Stimulated activated CD8-positive, alpha-beta memory T cell treated with anti-CD3 and anti-CD28 coated beads, Interleukin-4, amount 100 ng/mL, for 1 hour (primary cell): ENCODE measurements at places on chromosomes 4 and X.

DNA sequence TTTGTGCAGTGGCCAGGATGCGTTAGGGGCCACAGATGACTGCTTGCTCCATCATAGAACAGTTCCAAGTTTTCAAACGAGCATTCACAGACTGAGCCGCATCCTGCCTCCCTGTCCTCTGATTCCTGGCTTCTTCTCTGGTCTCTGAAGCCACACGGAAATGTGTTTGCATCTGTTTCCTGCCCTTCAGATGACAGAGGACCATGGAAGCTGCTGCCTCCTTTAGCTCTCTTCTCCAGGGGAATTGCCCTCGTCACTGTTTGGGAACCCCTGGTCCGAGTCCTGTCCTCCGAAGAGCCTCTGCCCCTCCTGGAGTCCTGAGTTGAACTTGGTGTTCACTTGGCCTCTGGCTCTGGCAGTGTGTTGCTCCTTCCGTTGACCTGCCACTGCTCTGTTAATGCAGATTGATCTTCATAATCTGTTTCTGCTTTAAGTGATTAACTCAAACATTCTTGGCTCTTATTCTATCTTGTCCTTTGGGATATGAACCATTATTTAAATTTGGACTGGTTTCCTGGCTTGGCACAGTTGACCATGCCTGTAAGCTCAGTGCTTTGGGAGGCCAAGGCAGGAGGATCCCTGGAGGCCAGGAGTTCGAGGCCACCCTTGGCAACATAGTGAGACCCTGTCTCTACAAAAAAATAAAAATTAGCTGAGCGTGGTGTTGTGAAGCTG, 96.0 kb downstream of the PTTG2 start:
- DNase-seq: no peak

- no peak for DNase-seq
Observed at GRCh38 chr4:52657292-52657617, 1.8 kb downstream of the USP46 start.

DNA sequence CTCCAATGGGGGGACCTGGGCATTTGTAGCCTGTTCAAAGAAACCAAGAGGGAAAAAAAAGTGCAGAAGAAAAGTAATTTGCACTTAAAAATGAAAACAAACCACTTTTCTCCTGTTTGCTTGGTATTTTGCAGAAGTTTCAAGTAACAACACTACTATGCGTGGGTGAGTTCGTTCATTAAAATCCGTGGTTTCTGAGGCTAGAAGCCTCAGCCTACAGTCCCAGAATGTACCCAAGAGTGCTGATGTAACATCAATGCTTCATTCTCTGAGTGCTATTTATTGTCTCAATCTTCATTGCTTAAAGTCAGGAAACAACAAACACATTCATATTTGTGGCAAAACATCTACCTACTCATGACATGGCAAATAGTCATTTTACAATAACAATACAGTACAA, 29.2 kb downstream of the LGI2 start:
- no peak for DNase-seq

GRCh38 chr4:12414181-12414812, 985.6 kb upstream of the HS3ST1 start:
- DNase-seq: no peak

DNA sequence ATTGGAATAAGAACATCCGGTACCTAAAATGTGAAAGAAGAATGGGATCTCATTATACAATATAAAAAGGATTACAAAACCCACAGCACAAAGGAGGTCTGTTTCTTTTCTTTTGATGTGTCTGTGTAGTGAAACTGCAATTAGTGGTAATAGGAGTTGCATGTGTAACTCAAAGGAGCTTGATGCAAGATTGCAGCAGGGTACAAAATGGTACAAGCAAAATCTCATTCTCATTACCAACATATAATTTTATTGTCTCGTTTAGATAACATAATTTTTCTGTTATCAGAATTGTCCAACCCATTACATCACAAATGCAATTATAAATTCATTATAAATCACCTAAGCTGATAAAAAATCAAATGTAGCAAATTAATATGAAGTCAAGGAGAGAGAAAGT, 47.1 kb upstream of the CCSER1 start:
- DNase-seq: no peak

- no peak for DNase-seq
Observed at GRCh38 chr4:82138374-82138773, 235.4 kb downstream of the HNRNPD start.

DNA sequence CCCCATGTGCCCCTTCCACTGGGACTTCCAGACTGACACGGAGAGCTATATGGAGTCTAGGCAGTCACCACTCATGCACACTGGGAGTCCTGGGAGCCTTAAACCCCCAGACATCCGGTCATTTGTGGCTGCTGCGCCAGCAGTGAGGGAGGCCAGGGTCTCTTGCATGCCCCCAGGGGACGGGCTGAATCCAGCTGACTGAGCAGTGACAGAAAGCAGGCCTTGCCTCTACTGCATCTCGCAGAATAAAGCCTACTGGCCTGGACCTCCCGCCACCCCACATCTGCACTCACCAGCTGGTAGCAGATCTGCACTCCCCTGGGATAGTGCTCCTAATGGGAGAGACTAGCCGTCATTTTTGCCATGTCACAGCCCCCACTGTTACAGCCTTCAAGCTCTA, 1234.2 kb downstream of the FAM133A start:
- DNase-seq: no peak

DNA sequence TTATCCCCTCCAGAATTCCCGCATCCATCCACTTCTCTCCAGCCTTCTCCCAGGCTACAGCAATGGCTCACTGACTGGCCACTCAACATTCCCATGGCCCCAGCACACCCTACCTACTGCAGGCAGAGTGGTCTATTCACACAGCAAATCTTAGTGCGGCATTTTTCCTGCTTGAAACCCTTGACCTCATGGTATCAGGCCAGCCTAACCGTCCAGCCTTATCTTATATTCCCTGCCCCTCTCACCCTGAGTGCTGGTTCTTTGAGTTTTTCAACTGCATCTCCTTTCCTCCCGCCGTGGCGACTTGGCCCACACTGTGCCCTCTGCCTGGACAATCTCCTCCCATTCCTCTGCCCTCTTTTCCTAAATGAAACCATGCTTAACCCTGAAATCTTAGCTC, 10.0 kb upstream of the S100G start:
- DNase-seq: no peak

DNA sequence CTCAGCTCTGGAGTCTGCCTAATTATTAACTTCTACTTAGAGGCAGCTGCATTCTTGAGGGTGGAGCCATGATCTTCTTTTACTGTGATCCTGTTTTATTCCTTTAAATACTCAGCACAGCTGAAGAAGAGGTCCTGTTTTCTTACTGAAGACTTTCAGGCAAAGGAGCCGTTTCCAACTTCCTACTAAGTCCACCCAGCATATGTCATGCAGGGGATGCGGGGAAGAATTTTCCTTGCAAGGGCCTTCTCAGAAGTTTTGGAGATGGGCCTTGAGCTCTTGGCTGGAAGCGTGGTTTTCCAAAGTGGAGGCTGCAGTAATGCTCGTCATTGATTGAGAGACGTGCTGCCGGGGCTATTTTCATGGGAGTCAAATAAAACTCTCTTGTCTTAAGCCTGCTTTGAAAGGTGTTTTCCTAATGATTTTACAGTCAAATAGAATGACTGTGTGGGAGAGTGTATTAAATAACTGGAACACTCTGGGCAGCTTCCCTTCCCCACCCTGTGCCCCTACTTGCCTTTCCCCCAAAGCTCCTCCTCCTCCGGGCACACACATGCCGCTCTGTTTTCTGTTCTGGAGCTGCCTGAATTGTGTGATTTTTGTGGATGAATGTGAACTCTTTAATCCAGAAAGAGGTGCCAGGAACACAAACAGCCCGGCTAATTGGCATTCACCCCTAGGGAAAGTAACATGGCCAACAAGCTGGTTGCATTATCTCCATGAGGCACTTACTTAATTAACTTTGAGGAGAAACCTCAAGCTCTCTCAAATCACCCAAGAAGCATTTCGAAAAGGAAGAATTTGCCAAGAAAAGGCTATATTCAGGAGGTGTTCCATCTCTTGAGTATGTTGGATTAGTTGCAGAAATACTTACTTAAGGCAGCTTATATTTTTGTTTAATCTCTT, 28.1 kb downstream of the FGF2 start:
- no peak for DNase-seq

DNA sequence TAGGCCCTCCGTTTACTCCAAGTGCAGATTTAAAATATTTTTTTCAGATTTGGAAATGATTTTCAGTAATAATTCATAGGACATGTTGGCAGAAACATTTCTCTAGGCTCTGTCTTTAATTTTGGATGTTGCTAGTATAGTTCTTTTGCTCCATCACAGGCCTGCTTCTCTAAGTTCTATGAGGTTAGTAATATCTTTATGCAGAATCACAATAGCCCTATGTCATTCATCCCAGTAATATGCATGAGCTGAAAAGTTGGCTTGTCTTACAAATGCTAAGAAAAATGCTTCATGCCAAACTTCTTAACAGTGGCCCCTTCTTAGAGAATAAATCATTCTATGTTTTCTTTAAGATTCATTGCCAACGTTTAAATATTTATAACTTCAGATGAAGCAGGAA, 148.3 kb upstream of the TLL1 start:
- DNase-seq: no peak

GRCh38 chr4:6697131-6697530, 3.5 kb downstream of the S100P start:
- DNase-seq: no peak

DNA sequence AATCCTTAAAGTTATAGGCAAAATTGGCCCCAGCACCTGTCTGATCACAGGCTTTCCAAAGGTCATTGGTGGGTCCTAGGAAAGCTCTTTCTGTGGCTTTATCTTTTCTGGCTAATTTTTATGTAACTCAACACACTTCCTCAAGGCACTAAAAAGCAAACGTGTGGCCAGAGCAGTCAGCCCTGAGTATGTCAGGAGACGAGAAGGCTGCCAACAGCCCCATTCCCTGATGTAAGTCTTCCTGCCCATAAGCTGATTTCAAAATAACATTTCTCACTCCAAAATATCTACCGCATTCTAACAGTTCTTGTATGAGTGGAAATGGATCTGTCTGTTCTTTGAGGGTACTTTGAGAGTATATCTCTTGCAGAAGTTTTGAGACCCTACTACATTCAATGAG, 25.5 kb upstream of the FUNDC1 start:
- DNase-seq: no peak

DNA sequence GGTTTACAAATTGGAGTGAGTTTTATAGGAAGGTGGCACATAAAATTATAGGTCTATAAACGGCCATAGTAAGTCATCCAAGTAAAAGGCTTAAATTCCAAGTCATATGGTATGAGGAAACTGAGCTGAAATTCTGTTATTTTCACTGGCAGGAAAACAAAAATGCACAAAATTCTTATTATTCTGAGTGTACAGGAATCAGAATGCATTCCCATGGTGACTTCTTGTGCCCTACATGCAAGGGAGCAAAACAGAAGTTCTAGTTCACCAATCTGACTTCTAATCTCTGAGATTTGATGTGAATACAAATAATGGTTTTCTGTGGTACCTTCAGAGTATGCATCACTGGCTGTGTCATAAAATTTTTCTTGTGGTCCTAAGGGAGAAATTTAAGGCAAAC, 102.9 kb downstream of the CLCN4 start:
- no peak for DNase-seq

- DNase-seq: no peak
Observed at GRCh38 chr4:10078481-10079233, 37.9 kb downstream of the WDR1 start.
